ENCODE measurements at places on chromosomes 11 and 22.

DNA sequence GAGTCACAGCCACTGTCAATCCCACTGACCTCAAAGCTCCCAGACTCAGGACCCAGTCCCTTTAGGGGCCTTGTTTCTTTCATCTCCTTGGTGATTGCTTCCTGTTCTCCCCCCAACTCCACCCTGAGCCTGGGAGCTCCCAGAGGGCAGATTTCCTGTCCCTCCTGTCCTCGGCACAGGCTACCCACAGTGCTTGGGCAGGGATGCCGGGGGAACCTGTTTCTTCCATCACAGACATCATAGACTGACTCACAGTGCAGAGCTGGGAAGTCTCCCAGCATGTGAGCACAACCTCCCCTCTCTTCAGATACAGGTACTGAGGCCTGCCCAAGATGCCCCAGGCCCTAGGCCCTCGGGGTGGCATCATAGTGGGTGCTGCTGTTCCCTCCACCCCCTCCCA, 16.6 kb downstream of the TRIM29 start:
- no peak for DNase-seq

- DNase-seq = no peak
These were observed 396.4 kb upstream of the CCDC90B start for GRCh38 chr11:83682611-83682973.

DNA sequence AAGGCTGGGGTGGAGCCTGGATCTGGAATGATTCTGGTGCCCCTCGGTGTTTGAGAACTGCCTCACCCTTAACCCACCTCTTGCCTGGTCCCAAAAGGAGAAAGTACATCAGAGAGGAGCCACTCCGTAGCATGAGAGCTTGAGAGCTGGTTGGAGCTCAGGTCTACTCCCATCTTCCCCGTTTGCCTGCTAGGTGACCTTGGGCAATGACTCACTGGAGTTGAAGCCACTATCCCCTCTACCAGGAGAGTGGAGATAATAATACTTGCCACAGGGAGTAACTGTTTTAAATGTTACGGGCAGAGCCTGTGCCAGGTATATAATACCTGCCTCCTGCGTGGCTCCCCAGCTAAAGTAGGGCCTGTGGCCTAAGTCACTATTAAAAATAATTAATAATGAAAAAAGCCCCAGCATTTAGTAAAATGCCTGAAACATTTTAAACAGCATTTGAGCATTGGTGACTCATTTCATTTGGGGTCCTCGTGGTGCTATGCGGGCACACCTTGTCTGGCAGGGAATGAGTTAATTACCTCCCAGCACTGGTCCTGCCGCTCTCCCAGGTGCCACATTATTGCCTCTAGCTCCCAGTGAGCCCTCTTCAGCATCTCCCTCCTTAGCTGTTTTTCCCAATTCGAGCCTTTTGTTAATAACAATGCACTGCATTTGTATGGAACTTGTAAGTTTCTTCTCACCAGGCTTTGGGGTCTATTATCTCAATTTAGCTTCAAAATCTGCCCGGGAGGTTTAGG, 22.5 kb downstream of the CYTH4 start:
- DNase-seq = no peak

GRCh38 chr11:16587670-16588069, 150.8 kb upstream of the C11orf58 start:
- no peak for DNase-seq

DNA sequence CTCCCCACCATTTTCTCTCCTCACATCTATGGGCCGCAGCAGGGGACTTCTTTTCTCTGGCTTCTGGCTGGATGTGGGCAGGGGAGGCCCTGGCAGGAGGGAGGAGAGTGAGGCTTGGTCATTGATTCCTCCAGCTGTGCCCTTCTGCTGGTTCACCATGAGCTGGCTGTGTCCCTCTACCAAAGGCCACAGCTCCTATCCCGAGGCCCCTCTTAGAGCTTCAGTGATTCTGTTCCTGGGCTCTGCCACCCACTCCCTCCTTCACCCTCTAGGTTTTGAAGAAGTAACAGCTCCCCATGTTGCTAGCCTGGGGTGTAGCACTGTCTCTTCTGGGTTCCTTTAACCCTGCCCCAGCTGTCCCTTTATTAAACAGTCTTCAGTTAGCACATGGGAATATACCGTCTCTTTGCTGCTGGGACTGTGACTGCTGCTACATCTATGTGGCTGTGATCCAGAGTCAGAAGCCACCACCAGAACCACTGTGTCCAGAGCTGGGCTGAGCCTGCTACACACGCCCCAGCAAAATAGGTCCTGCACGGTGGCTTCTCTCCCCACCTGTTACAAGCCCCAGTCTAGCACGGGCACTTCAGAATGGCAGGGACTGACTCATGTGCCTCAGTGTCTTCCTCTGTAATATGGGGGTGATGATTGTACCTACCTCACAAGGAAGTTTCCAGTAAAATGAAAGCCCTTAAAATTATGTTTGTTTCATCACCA, 578 bp upstream of the PARVG start:
- DNase-seq = no peak

GRCh38 chr22:26658671-26659478, 1.5 kb downstream of the MIAT start:
- DNase-seq = peak; percentile 54

GRCh38 chr22:49776891-49777290, 50.8 kb downstream of the BRD1 start:
- DNase-seq = no peak

DNA sequence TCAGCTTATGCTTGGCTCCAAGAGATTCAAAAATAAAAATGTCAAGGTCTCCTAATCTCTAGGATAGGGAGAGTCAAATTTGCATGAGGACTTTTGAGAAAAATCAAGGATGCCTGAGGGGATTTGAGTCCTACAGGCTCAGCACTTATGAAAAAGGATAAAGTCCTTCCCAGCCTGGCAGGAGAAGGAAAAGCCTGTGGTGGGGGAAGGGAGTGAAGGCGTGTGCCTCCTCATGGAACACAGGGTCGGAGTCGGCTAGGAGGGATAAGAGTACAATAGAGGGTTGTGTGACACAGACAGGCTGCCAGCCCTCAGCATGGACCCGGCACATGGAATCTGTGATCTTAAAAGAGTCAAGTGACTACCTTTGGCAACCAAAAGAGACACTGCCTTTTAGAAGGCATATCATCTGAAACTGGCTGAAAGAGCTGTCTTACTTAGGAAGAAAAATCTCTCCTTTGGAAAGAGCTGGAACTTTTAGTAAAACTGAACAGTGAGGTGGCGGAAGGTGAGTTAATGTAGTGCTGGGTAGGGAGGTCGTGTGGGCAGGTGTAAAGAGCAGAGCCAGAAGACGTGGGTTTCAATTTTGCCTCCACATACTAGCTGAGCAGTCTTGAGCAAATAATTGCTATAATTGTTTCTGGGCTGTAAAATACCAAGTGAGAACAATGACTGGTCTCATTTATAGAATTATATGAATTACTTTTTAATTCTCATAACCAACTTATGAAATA, 58.8 kb upstream of the RDX start:
- DNase-seq = no peak

DNA sequence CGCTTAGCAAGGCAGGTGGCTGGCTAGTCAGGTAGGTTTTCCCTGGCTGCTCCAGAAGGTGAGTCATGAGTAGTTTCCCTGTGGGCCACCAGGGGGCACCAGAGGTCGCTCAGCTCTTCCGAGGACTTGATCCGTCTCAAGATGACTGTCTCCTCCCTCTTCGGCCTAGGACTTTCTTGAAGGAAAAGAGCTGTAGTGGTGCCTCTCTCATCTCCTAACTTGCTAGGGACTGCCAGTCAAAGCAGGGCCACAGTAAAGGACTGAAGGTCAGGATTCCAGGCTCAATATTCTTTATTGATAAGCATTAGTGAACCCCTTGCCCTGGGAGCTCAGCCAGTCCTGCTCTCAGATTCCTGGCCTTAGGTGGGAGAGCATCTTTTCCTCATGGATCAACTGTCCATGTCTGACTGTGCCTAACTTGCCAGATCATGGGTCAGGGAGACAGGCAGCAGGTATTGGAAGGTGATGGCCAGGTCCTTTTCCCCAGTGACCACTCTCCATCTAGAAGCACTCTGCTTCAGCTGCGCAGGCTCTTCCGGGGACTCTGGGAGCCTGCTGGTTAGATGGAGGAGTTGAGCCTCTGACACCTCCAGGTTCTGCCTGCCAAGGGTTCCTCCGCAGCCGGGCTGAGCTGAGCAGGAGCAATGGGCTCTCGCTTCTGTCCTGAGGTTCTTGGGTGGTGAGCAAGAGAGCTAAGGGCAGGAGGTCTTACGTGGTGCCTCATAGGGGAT, 1.9 kb downstream of the POLD4 start:
- DNase-seq = peak; percentile 69

DNA sequence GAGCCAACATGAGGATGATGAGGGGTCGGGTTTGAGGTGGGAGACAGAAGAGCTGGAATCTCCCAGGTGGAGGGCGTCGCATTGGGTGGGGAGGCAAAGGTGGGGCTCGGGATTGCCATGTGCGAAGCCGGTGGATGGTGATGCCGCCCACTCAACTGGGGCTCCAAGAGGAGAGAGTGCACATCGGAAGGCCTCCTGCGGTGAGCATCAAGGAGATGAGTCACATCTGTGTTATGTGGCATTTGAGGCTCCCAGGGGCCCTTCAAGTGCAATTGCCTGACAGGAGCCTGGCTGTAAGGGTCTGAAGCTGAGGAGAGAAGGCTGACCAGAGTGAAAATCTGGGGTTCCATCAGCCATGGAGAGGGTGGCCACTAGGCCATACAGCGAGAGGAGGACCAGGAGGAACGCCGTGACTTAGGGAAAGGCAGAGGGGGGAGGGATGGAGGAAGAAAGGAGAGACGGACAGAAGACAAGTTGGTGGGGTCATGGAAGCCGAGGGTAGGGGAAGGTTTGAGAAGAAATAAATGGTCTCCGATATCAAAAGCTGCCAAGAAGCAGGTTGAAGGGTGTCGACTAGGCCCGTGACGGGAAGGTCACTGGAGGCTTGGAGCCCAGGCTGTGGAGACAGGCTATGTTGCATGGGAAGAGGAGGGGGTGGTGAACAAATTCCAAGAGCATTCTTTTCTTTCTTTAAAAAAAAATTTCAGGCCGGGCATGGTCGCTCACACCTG, 21.3 kb downstream of the RASD2 start:
- no peak for DNase-seq

- no peak for DNase-seq
These were observed 147.4 kb downstream of the TRIM29 start for GRCh38 chr11:119990309-119991021.

- DNase-seq = no peak
These were observed 105.5 kb downstream of the MICAL3 start for GRCh38 chr22:17918840-17919239.

DNA sequence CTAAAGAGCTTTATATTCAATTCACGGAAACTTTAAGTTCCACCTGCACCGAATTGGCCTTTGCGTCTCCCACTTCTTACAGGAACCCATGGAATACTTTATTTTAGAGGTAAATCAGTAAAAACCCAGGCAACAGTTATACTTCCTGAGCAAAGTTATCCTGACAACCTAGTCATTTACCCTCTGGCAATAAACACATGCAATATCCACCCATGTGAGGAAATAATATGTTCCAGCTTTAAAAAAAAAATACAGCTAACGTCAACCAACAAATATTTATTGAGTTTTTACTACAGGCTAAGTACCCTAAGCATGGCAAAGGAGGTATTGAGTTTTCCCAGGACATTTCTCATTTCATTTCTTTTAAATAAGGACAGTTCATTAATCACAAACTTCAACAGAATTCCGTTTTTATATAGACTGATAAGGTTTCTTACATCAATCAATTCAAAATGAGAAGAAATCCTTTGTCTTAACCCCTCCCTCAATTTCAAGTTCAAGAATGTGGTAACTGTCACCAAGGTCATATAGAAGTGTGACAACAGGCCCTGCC, 38.3 kb upstream of the CCDC34 start:
- no peak for DNase-seq

GRCh38 chr11:102499151-102499550, 31.4 kb downstream of the MMP7 start:
- no peak for DNase-seq

GRCh38 chr22:48147404-48147803, 1385.0 kb downstream of the TBC1D22A start:
- DNase-seq = no peak

- no peak for DNase-seq
These were observed 193.0 kb downstream of the MAML2 start for GRCh38 chr11:96149743-96150555.

DNA sequence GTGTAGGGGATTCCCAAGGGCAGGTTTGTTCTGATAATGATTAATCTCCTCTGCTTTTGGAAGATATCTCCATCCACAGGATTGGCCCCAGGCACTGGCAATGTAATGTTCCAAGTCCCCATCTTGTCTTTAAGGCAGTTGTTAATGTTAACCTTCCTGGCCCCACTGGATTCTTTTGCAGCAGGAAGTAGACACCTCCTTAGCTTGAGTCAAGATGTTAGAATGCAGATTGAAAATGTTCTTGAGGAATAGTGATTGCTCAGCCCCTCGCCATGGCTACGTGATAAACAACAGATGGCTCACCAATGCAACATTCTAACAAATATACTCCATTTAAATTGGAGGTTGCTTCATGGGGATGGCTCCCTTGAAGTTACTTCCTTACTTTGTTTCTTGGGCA, 7.3 kb downstream of the HEPHL1 start:
- DNase-seq = no peak

DNA sequence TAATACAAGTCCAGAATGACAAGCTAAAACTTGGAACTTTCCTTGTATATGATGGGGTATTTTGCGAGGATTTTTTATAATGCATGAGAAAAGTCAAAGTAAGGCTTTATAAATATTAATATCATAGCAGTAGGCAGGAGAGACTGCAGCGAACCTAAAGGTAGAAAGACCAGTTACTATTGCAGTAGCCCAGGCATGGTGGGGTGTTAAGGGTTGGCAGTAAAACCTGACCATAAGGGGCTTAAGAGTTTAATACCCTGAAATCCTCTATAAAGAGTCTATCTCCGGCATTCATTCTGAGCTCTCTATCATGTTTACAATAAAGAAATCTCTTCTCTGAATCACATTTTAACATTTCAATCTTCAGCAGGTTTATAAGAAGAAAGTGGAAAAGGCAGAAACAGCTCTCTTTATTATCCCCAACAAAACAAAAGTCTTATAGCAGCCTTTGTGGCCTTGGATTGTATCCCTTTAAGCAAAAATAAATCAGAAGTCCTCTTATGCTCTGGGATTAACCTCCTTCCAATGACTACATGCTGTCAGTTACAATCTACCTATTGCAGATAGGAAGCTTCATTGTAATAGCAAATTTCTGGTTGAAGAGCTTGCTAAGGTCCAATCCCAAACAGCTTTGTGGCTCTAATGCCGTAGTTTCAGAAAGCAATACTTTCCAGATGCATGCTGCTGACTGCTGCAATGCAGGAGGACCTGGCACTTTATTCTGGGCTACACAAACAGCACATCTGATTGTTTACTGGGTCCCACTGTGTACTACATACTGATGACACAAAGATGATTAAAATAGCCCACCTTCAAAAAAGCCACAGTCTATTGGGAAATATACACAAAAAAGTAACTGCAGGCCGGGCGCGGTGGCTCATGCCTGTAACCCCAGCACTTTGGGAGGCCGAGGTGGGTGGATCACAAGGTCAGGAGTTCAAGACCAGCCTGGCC, 45.8 kb downstream of the SIK3 start:
- DNase-seq = no peak

DNA sequence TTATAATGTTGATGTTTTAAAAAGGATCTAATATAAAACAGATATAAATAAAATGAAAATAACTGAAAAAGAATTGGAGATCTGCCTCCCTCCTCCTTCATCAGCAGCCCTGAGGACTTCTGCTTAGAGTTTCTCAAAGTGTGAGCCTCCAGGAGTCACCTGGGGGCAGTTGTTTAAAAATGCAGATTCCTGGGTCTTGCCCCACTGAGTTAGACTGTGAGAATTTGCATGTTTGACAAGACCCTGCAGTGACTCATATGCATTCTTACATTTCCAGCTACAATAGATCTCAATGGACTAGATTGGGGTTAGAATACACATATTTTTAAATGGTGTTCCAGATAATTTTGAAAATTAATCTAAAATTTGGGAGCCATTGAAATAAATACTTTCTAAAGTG, 798 bp upstream of the OOSP3 start:
- DNase-seq = no peak
